ENCODE measurements at places on chromosomes 4 and X.

DNA sequence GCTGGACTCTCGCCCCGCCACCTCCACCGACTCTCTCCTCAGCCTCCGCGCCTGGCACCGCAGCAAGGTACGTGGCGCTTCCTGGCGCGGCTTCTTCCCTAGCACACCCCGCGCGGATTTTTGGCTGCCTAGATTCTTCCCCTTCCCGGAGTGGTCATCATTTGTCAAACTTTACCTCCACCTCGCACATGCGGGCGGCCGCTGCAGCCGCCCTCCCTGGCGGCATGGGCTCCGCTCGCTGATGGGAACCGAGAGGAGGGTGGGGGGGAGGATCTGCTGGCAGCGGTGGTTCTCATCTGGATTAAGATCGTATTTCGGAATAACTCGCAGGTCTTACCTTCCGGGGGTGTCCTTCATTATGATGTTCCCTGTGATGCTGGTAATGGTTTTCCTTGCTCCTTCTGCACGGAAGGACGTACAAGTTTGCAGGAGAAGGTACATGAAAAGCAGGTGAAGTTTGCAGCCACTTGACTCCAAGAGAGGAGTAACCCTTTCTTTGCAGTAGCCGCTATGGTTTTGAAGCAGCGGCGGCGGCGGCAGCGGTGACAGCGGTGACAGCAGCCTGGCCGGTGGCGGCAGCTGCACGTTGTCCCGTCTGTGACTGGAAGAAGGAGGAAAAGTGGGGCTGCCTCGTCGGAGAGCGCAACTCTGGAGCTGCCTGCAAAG lies 2183.9 kb upstream of the TENM3 start:
- DNase-seq = peak; percentile 74

DNA sequence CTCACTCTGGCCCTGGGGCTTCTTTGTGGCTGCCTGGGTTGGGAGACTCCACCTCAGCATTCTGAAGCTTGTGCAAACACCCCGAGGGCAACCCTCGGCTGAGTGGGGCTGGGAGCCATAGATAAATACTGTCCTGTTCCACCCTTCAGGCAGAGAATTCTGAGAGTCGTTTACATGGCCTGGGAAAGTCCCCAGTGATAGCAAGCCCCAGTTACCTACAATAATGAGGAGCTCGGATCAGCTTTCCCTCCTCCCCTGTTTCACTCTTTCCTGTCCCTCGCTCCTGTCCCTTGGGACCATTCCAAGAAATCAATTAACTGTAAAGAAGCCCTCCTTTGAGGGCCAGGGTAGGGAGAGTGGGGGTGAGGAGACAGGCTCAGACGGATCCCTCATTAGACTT lies 31.6 kb upstream of the DDX3X start:
- peak; percentile 30 for DNase-seq

DNA sequence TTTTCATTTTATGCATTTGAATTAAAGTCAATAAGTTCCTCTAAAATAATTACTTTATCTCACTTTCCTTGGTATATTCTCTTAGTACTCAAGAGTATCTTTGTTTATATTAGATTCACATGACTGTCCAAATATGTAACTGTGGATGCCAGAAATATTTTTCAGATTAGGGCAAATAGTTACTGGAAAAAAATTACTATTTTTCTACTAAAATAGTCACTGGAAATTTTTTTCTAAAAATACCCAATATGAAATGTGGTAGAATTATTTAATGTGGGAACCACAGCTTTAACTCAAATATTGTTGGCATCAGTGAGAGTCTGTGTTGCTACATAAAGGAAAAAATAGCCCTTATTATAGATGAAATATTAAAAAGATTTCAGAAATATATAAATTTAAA lies 70.4 kb upstream of the NMU start:
- no peak for DNase-seq

- no peak for DNase-seq
Measured at GRCh38 chrX:94932278-94932965, 1258.4 kb downstream of the FAM133A start.

- no peak for DNase-seq
Measured at GRCh38 chrX:72301781-72302180, 3.9 kb downstream of the CITED1 start.

DNA sequence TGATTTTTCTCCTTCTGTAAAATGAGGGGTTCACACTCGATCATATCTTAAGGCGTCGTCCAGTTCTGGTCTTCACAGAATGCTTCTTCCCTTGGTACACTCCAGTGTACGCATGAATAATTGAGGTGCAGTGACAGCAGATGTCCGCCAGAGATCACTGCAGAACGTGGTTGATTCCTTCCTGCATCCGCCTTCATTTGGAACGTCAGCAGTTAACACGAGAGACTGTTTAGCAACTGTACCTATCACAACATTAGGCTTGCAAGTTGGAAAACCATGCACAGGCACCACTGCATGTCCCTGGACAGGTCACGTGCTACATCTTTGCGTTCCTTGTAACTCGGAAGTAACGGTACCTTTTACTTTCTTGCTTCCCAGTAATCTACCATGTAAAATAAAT lies 66.0 kb upstream of the GEMIN8 start:
- peak; percentile 74 for DNase-seq

GRCh38 chr4:150569998-150570535 lies 11.9 kb upstream of the MAB21L2 start:
- DNase-seq = no peak

GRCh38 chr4:35818520-35818919 lies 425.8 kb downstream of the ARAP2 start:
- DNase-seq = no peak

DNA sequence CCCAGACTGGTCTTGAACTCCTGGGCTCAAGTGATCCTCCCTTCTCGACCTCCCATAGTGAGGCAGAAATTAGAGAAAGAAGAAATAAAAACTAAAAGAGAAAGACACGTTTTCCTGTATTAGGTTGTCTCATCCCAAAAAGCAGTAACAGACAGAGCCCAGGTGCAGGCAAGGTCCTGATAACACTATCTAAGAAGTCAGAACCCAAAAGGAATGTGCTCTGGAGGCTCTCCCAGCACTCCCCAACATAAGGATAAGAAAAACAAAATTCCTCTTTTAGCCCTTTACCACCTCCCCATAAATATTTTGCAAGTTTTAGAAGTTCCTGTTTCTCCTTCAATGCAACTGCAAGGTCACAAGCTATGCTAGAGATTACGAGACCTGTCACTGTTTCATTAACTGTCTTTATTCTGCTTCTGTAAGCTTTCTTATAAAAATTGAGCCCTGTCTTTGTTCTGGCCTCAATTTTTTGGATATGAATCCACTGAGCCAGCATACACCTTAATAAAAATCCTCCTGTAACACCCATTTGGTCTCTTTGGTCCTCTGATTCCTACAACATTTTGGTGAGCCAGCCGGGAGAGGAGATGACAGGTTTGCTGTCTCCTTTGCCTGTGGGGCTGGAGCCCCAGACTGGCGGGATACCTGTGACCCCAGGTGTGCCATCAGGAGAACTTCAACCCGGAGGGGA lies 25.9 kb downstream of the LIAS start:
- DNase-seq = no peak

DNA sequence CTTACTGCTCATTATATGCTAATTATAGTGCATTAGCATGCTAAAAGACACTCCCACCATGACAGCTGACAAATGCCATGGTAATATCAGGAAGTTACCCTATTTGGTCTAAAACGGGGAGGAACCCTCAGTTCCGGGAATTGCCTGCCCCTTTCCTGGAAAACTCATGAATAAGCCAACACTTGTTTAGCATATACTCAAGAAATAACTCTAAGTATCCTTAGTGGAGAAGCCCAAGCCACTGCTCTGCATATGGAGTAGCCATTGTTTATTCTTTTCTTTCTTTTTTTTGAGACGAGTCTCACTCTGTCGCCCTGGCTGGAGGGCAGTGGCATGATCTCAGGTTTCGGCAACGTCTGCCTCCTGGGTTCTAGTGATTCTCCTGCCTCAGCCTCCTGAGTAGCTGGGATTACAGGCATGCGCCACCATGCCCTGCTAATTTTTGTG lies 15.5 kb downstream of the NUDT6 start:
- no peak for DNase-seq

DNA sequence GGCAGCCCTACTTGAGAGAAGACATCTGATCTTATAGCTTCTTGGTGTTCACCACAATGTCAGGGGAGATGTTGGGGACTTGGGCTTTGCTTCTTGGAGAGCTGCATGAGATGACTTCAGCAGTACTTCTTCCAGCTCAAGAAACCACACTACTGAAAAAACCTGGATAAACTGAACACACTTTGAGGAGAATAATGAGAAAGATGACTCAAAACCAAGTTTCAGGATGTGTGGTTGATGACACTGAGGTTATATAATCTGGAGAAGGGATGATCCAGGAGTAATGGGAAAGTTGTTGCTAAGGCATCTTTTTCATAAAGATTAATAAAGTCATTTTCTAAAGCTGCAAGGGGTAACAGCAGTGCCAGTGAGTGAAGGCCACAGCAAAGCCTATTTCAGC lies 58.4 kb upstream of the PNPLA4 start:
- no peak for DNase-seq

GRCh38 chr4:163482190-163482589 lies 8.6 kb upstream of the TKTL2 start:
- no peak for DNase-seq

- peak; percentile 63 for DNase-seq
Measured at GRCh38 chr4:189053621-189054020, 887.1 kb upstream of the FRG1 start.

DNA sequence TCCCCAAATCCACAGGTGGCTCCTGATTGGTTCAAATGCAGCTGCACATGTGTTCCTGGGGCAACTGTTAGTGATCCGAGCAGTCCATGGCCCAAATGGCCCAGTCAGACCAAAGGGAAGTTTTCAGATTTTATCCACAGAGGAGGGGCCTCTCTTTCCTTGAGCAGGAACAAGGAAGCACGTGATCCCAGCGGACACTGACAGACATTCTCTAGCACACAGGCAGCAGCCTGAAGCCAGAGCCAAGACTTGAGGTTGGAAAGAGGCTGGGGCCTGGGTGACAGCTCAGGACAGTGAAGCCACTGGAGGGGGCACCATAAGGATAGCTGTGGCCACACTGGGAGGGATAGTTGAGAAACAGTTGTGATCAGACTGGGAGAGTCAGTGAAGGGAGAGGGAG lies 3.5 kb upstream of the ZFP92 start:
- DNase-seq = no peak

DNA sequence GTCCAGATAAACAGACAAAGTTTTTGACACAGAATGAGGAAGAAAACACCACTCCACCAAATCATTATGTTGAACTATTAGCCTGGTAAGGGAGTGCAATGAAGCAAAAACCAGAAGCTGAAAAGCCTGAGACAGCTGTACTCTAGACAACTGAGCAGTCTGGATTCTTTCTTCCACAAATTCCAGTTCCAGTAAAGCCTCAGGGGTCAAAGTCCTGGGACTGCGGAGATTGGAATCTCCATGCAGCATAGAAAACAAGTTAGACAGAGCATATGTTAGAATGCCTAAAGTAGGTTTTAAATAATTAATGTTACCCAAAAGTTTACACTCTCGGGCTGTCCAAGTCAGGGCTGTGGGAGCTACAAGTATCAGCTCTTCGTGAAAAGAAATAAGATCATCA lies 263.2 kb downstream of the TECRL start:
- no peak for DNase-seq

DNA sequence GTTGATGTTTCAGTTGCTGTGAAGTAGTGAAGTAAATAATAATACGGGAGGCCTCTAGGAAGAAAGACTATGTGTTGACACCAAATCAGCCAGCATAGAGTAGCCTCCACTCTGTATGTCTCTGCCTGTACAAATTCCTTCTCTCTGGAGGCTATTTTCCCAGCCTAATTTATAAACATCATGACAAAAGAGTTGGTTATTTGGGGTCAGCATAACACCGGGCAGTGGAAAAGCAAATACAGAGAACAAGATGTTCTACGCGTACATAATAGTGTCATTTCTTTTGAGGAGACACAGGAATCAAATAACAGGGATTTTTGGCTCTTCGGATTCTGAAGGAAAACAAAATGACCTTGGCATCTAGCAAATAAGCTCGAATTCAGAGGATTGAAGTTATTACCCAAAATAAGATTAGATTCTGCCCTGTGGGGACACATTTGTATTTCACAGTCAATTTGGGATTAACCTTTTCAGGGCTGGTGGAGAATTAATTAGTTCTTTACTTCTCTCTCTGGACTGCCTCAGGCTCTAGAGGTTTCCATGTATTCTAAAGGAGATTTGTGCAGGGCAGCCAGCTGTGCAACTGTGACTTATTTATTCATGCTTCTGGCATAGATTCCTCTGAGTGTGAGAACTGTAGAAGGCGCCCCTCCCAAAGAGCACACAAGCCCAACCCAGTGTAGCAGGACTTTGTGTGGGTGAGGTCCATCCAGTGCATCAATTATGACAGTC lies 14.1 kb upstream of the SYTL4 start:
- peak; percentile 7 for DNase-seq

All from neural progenitor cell (in vitro differentiated cells).